ENCODE measurements at places on chromosomes 2 and 18.
A peak's percentile ranks its signal among the peaks of the same experiment; 100 is the strongest.

GRCh38 chr2:232325324-232326273 lies 53.0 kb upstream of the ALPP start:
- DNase-seq, result peak; percentile 81

DNA sequence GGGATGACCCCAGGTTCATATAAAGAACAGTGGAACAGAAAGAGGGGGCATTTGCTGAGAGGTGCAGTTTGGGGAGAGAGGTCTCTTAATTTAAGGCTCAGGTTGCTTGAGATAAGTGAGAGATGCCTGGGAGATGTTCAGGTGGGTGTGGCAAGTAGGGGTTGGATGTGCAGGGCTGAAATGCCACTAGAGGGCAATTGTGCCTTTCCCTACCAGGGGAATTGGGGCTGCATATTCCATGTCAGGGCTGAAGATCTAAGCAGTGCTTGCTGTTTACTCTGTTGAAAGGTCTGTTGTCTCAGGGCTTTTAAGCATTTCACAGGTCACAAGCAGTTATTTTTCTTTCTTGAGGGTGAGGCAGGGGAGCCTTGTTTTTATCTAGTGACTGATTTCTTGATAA lies 7.8 kb downstream of the CCDC85A start:
- DNase-seq, result no peak

DNA sequence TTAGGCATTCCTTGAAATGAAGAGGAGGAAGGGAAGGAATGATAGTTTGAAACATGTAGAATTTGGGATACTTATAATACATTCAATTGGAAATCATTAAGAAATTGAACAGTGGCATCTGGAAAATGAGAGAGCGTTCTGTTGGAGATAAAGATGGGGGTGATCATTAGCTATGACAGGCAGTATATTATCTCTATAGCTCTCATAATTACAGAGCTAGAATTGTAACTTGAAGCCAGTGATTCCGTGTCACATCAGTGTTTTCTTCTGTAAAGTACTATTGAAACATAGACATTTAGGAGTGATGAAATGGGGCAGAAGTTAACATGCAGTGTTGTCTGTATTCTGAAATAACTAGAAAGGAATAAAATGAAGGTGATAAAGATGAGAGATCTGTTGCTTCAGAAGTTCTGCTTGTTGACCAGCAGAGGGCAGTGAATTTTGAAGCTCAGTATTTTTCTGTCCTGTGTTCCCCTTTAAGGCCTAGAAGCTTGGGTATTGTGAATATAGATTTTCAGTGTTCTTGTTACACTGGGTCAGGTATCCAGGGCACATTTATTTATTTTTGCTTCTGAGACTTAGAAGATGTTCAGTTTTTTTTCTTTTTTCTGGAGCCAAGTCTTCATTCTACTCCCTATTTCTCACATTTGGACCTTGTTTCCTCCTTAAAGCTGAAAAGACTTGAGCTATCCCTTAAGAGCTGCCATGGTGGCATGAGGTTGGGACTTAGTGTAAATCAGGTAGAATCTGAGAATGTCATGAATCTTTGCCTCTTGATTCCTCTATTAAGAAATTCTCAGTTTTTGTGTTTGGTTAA lies 157.4 kb downstream of the TAF4B start:
- no peak for DNase-seq

DNA sequence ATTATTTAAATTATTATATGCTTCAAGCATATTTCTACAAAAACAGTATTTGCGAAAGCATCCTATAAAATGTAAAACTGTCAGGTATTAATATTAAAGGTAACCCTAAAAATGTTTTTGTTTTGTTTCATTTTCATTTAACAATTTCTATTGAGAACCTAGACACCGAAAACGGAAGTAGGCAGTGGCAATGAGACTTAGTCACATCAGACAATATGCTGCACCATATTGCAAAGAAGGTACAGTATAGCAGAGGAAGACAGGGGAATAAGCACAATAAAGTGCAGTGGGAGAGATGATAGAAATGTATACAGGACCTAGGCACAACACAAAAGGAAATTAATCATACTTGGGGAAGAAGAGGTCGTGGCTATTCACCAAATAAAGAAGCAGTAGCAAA lies 12.2 kb downstream of the SCN1A start:
- no peak for DNase-seq

GRCh38 chr18:9146224-9146623 lies 9.6 kb downstream of the ANKRD12 start:
- DNase-seq, result no peak

DNA sequence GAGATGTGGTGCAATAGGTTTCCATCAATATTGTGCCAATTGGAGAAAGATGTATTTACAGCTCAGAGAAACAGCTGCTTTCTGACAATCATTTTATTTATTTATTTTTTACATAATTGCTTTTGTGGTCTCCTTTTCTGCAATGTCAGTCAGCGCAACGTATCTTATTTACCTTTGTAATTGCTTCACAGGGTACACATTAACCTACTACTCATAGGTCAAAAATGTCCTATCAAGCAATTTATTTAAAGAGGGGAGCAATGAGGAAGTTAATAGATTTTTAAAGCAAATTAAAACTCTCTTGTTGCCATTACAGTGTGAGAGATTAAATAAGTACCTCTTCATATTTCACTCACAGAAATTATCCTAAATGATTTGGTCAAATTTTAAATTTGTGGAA lies 291.0 kb downstream of the CALCRL start:
- no peak for DNase-seq

GRCh38 chr18:22739061-22739642 lies 194.0 kb upstream of the RBBP8 start:
- DNase-seq, result no peak
